Activated T-helper 1 cell treated with anti-CD3 and anti-CD28 coated beads, Interleukin-12 subunit alpha, Interleukin-12 subunit beta, Interleukin-2, Interleukin-4 antibody, amounts not matched to agents 30 ng/mL and 10 ng/mL and 1 ng/mL, durations not matched to agents 14 hours and 24 hours and 36 hours (primary cell): ENCODE measurements at places on chromosomes 7 and 10. TPM values are rescaled to one million over a fixed set of nuclear protein-coding genes. Genes with fewer than 3 reads are reported as not detected.

IGF2BP3 gene
- 2.5 and 2.7 TPM in 2 replicates for total RNA-seq

CRHR2 gene
- total RNA-seq, result not detected in 2 replicates

C10orf105 gene
- 0.18 and 0.32 TPM in 2 replicates for total RNA-seq

ABCB1 gene
- total RNA-seq, result 3.3 and 3.6 TPM in 2 replicates

C10orf67 gene
- total RNA-seq, result 0.18 TPM in 1 of 2 replicates, not detected in the other

PON1 gene
- not detected in 2 replicates for total RNA-seq
